NCI-H2081 treated with DMSO at 0.1 percent for 48 hours (cell line): ENCODE measurements at places on chromosomes 3 and 15.

DNA sequence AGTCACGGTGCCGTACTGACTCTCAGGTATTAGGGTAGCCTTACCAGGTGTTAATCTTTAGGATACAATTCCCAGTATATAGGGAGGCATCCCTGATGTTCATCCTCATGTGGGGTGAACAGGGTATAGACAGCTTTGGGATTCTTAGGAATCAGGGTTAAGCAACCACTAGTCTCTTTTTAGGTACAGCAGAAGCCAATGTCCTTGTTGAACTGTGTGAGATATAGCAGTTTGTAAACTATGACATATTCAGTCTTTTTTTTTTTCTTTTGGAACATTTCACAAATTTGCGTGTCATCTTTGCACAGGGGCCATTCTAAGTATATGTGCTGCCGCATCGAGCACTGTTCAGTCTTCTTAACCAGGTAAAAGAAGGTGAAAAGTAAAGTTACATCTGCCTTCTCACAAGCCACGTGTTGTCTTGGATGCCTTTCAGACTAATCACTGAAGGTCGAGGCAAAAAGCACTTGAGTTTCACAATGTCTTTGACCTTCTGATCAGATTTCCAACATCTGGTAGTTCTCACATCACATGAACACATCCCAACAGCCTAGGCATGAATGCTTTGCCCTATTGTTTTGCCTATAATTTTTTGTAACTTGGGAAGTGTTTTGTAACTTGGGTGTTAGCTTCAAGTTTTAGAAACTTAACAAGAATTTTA is 17.2 kb downstream of the TSEN2 start:
- DNase-seq, result no peak

DNA sequence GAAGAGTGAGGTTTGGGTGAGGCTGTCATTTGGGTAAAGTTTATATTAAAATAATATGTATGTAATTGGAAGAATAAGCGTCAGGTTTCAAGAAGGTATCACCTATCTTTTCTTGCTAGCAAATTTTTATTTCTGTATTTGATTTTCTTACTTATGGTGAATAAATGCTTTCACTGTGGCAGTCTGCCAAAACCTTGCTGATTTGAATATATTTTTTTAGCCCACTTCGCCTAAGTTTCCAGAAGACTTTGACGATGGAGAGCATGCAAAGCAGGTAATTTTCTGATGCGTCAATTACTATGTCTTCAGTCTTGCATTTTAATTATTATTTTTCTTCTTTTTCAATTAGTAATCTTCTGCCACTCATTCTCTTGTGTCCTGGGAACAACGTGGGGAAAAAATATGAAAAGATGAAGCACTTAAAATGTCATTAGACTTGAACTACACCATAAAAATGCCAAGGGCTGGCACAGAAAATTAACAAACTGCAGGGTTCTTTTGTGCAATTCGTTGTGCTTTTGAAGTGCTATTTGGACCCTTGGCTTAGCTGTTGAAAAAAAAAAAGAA is 40.4 kb downstream of the SRP14 start:
- DNase-seq, result no peak

GRCh38 chr15:69747193-69747592 is 294.6 kb downstream of the RPLP1 start:
- DNase-seq, result no peak

GRCh38 chr3:57876632-57877031 is 120.5 kb downstream of the SLMAP start:
- no peak for DNase-seq

- DNase-seq, result no peak
Observed at GRCh38 chr3:65902304-65902793, 136.4 kb downstream of the MAGI1 start.

GRCh38 chr15:85289677-85290365 is 90.6 kb upstream of the AKAP13 start:
- peak; percentile 12 for DNase-seq

DNA sequence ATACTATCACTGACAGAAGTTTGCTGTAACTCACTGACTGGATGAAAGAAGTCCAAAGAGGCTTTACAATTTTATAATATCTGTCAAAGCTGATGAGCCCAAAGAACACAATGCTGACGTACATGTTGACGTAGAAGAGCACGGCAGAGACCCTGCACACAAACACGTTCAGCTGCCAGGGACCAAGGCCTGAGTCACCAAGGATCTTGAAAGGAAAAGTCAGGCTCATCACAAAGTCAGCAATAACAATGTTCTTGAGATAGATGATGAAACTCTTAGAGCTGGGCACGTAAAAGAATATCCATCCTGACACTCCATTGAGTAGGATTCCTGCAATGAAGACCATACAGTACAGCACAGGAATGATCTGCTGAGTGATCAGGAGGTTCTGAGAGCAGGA is 10.9 kb upstream of the GPR171 start:
- DNase-seq, result no peak

DNA sequence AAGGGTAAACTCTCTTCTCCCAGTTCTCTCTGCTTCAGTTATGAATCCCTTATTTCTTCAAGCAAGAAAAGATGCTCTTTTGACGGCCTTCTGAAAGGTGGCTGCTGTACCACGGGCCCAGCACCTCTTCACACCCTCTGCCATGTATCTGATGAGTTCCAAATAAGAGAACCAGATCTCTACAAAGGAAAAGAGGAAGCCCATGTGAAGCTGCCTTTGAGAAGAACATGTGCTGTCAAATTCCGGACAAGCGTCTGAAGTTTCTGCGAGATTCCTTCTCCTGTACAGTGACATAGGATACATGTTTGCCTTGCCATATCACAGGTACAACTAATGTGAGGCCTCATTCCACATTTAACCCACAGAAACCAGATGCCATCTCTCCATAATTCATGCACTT is 59.2 kb downstream of the SH3BP5 start:
- no peak for DNase-seq

GRCh38 chr3:47542471-47543173 is 29.1 kb upstream of the ELP6 start:
- no peak for DNase-seq

DNA sequence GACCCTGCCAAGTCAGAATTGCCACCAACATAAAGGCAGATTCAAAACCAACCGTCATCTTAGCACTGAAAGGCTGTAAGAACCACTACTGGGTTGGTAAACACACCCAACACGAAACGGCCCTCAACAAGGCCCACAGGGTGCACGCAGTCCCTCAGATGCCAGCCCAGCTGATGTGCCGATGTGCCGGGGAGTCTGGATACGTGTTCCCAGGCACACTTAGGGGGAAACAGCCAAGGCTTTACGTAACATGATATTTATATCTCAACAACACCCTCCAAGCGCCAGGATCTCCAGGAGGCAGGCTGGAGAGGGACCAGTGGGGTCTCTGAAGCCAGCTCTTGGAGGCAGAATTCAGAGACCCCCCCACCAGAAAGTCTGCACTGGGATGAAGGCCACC is 14.2 kb downstream of the POC1A start:
- DNase-seq, result no peak

DNA sequence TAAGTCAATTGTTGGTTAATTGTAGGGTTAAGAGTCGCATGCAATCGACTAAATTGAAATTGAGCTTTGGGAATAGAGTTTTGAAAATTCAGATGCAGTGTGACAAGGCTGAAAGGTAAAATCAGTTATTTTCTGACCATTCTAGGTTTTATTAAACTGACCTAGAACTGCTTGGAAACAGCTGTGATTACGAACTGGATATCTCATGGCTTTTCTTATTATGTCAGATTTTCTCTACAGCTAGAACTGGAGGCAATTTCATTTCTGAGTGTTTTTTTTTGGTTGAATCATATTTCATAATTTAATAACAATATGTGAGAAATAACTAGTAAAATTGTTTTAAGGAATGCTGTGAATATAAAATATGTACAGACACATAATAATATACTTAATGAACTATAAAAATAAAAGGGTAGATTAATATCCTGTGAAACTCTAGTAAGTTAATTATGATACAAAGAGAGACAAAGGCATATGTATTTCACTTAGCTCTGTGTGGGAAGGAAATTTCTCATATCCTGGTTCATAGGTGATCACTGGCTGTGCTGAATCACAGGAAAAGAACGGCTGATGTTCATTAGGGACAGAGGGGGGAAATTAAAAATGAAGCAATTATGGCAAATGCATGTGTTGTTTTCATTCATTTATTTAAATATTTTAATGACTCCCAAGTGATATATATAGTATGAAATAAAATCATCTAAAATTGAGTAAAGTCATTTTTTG is 403.2 kb downstream of the ZIC1 start:
- no peak for DNase-seq

- DNase-seq, result no peak
Observed at GRCh38 chr3:105533960-105534359, 167.3 kb downstream of the ALCAM start.

DNA sequence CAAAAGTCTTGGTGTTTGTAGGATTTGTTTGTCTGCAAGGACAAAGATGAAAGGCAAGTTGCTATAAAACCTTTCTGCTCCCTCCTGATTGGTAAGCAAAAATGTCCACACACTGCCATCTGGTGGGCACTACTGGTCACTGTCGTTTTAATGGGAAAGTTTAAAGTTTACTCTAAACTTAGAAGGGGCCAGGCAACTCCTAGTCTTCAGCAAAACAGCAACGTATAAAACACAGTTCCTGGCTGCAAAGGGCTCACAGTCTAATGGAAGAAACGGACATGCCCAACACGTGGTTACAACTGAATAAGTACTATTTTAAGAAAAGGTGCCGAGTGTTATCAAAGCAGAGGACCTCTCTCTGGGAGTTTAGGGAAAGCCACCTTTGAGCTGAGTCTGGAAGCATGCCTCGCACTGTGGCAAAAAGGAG is 23.7 kb upstream of the TPRG1 start:
- peak; percentile 47 for DNase-seq

DNA sequence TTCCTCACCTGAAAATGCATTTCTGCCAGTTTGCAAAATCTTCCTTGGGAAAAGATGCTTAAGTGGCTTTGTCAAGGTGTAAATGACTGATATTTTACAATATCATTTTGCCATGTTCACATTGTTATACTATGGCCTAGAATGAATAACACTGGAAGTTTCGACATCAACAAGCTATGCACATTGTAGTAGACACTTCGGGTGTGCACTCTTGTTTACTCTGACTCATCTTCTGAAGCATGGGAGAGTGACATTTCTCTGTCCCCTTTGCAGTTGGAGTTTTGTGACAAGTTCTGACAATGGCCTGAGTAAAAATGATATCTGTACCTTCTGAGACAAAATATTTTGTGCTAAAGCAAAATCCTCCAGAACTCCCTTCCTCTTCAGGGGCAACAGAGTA is 567.0 kb upstream of the RGMA start:
- DNase-seq, result no peak

DNA sequence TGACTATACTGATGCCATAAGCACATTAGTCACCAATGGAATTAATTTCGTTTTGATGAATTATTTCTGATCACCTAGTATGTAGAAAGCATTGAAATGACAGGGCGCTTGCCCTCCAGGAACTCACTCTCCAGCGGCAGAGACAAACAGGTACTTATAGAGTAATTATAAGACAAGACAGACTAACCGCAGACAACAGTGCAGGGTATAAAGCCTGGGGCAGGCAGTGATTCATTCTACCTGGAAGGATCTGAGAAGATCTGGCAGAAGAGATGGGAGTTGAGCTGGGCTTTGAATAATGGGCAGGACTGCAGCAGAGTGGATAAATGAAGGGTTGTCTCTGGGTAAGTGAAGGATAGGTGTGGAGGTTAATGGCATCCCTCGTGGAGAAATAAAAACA is 331.8 kb downstream of the FGF12 start:
- no peak for DNase-seq

GRCh38 chr3:43379343-43379742 is 93.0 kb downstream of the SNRK start:
- no peak for DNase-seq

- DNase-seq, result no peak
Observed at GRCh38 chr3:139291276-139292051, 52.4 kb upstream of the MRPS22 start.
